ENCODE measurements at places on chromosomes 5 and 9.

DNA sequence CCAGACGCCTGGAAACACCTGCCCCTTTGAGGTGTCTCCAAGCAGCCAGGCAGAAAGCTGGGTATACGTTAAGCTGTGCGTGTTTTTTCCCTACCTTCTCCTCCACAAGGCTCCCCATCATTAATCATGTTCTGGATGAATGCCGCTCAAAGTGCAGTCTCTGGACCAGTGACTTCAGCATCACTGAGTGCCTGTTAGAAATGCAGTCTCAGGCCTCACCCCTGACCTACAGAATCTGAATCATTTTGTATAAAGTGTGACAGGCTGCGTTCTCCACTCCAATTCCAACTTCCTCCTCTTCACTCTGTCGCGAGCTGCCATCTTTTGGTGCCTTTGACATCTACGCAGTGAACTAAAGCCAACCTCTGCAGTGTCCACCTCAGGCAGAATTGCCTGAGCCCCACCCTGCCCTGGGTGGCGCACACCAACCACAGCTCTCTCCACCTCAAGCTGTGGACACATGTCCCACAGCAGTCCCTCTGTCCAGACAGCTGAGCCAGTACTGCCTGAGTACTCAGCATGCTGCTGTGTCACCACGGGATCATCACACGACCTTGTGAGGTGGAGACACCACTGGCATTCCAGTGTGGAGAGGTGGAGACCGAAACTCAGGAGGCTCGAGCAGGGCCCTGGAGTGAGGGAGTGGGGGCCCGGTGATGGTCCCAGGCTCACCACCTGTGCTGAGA is 14.2 kb downstream of the PTPN3 start:
- no peak for DNase-seq

- DNase-seq, result peak; percentile 30
These were observed 31.7 kb downstream of the MRPL22 start for GRCh38 chr5:154972476-154973080.

- DNase-seq, result no peak
These were observed 68.6 kb upstream of the DPYSL3 start for GRCh38 chr5:147578228-147579024.

DNA sequence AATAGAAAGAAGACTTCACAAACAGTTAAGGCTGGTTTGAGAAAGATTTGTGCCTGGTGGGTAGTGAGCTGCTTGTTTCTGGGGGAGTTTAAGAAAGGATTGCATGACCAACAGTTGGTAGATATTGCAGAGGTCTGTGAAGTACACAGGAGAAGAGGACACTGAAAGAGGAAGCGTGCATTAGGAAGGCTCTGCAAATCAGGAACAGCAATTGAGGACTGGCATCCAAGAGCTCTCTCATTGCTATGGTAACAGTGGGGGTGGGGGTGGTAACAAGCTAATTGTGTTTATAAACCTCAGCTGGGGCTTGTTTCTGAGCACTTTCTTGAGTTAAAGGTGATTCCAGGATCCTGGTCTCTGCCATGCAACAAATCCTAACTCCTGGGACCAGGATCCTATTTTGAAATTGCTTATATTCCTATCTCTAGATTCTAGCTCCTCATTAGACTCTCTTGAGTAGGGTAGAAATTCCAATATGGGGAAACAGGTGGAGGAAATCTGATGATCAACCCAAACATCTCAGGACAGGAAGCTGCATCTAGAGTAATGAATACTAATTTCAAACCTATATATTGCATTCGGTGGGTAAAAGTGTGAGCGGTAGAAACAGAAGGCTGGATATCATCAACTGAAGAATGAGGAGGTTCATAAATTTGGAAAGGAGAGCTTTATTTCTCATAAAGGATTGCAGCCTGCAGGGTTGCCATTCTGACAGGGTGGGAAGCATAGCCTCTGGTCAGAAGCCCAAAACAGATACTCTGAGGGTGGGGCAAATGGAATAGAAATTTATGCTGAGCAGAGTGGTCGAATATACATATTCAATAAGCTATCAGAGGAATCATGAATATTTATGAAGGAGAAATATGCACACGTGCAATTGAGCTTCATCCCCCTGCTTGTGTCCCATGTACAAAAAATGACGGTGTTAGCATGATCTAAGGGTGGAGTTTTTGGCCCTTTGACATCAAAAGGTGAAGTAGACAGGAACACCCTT is 79.4 kb downstream of the PTTG1 start:
- peak; percentile 19 for DNase-seq

GRCh38 chr5:148135091-148136048 is 33.0 kb upstream of the SPINK14 start:
- no peak for DNase-seq
